ENCODE measurements at places on chromosomes 1 and 21.

- DNase-seq, result no peak
Observed at GRCh38 chr1:119569095-119569494, 62.1 kb downstream of the HSD3B1 start.

DNA sequence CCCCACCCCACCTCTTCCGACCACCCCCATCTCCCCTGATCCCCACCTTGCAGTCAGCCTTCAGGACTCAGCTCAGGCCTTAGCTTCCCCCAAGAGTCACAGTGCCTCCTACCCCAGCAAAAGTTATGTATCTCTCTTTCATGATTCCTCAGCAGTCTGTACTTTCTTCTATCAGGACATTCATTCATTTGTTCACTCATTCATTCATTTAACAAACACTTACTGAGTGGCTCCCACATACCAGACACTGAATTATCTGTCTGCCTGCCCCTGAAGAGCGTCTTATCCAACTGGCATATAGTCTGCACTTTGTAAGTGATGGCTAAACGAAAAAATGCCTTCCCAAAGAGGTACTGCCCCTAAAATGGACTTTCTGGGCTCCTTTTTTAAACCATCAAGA is 114.4 kb upstream of the SLC35F3 start:
- no peak for DNase-seq

- DNase-seq, result no peak
Observed at GRCh38 chr1:242554577-242554976, 30.1 kb upstream of the PLD5 start.

DNA sequence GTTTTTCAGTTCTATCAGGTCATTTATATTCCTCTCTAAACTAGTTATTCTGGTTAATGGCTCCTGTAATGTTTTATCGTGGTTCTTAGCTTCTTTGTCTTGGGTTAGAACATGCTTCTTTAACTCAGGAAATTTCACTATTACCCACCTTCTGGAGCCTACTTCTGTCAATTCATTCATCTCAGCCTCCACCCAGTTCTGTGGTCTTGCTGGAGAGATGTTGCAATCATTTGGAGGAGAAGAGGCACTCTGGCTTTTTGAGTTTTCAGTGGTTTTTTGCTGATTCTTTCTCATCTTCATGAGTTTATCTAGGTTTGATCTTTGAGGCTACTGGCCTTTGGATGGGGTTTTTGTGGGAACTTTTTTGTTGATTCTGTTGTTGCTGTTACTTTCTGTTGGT is 213.0 kb downstream of the BRINP2 start:
- DNase-seq, result no peak

DNA sequence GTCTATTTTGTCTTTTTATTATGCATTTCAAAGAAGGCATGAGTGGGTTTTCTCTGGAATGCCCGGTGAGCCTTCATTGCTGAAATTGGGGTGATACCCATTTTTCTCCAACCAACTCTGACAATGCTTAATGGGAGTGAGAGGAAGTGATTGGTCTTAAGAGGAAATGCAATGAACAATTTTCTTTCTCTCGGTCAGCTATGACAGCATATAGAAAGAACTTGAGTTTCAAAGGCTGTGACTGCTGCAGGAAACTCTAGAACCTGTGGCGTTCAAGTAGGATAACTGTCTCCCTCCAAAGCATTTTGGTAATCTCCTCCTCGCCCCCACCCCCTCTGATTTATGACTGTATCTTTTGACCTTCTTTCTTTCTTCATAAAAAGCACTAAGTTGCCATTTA is 155.9 kb downstream of the LYPLAL1 start:
- DNase-seq, result no peak

GRCh38 chr1:43994794-43995790 is 3.7 kb downstream of the CCDC24 start:
- DNase-seq, result no peak

- DNase-seq, result no peak
Observed at GRCh38 chr1:221264848-221265247, 385.6 kb downstream of the HLX start.

GRCh38 chr1:88610687-88611086 is 73.4 kb upstream of the PKN2 start:
- DNase-seq, result no peak

- no peak for DNase-seq
Observed at GRCh38 chr1:97042551-97042950, 321.0 kb downstream of the PTBP2 start.

DNA sequence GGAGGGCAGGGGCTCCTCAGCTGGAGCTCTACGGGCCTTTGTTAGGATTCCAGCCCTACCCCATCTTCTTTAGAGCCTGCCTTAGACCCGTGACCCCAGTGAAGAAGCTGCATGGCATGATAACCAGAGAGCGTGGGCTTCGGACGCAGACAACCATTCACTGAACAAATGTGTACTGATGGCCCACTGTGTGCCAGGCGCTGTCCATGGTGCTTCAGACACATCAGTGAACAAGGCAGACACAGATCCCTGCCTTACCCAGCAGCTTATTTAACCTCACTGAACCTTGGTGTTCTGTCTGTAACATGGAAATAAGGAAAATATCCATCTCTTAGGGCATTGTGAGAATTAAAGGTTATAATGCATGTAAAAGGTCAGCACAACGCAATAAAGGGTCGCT is 9.5 kb downstream of the CHIT1 start:
- DNase-seq, result no peak

GRCh38 chr1:153535242-153536011 is at the start of gene S100A6:
TSS of gene S100A6 (minus strand) at chr1:153535991. CDS start at chr1:153535339, 652 bp downstream.
- DNase-seq, result no peak

GRCh38 chr1:81477710-81478109 is 323.0 kb upstream of the ADGRL2 start:
- no peak for DNase-seq

DNA sequence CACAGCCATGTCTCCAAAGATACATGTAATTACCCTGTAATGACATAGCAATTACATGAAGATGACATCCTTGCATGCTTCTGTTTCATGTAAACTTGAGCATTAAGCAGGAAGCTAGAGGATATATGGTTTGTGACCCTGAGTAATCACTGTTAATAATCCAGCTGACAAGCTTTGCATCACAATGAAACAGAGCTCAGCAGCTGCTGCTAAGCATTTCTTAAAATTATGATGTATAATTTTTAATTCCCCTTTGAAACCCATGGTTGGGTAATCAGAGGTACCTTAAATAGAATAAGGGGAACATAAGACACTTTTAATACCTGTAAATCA is 293.5 kb downstream of the NTNG1 start:
- DNase-seq, result no peak

GRCh38 chr1:53738205-53739108 is 507 bp downstream of the GLIS1 start:
- no peak for DNase-seq

GRCh38 chr21:42925114-42925926 is at the start of gene ERVH48-1:
TSS of gene ERVH48-1 (minus strand) at chr21:42925630. CDS start at chr21:42919006, 6,624 bp downstream.
- DNase-seq, result no peak

DNA sequence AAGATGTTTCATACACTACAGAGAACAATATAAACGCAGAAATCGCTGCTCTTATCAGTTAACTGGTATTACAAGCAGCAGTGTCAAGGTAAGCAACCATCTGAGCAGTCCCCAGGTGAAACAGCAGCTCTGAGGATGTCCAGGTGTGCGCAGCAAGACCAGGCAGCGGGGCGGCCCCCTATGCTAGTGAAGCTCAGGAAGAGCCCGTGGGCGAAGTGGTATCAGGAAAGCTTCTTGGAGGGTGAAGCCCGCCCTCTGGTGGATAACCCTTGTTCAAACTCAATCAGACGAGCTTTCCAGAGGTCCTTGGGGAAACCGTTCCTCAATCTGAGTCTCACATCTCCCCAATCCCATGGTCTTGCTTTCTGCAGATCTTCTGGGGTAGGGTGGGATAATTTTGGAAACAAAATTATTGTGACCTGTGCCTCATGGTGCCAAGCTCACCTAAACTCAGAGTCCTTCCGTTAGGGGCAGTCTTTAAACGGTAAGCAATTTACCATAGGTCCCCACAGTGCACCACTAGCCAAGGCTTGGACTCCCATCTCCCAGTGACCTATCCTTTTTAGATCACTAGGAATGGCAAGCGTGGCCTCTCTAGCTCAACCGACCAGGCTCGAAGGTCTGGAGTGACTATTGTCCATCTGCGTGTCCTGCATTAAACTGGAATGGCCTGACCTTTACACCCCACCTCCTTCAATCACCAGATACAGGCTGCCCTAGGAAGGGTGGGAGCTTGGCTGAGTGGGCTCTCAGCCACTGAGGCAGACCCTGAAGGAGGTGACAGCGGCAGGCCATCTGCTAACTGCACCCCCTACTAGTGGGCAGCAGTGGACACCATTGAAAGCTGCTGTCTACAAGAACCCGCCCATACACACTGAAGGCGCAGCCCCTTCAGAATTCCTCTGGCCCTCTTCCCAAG is 13.6 kb upstream of the FAM110D start:
- no peak for DNase-seq

DNA sequence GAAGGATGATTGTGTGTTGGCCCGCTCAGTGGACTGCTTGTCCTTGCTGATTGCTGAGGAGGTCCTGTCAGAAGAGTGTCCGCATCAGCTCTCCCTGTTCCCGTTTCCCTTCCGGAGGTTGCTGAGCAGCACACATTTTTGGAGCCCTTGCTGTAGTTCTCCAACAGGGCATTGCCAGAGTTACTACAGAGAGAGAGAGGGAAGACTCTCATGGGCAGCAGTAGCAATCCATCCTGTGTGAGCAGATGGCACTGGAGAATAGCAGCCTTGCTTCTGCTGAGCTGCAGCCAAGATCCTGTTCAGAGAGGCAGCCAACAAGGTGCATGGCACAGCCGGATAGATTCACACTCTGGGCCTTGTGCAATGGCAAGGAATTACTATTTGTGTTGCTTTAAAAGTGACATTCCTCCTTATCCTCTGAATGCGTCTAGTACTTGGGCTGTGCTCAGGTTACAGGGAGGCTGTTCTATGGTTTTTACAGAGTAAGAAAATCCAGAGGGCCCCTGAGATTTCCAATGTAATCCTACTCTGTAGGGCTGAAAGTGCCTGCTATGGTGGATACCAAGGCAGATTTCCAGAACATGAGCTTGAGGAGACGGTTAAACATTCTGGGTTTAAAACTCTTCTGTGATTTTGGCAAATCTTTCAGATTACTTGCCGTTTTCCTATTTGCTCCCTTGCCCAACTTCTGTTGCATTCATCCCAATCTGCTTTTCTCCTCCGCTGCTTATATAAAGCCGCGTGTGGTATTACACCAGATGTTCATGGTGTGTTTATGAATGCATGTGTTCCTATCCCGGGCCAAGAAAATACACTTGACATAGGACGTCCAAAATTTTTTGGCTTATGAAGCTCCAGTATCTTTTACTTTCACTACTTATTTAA is 27.4 kb downstream of the AK4 start:
- DNase-seq, result no peak

DNA sequence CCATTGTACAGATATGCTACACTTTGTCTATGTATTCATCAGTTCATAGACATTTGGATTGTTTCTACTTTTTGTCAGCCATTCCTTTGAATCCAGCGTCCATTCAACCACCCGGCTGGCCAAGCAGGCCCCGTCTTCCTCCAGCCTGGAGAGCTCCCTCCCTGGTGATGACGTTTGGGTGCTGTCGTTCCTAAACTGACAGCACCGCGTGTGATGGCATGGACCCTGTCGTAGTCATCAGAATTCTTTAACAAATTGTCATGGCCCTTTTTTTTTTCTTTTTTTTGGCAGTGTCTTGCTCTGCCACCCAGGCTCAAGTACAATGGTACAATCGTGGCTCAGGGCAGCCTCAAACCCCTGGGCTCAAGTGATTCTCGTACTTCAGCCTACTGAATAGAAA is 138.6 kb upstream of the ERRFI1 start:
- no peak for DNase-seq

GRCh38 chr1:15735304-15736037 is 587 bp upstream of the SLC25A34 start:
- peak; percentile 47 for DNase-seq

DNA sequence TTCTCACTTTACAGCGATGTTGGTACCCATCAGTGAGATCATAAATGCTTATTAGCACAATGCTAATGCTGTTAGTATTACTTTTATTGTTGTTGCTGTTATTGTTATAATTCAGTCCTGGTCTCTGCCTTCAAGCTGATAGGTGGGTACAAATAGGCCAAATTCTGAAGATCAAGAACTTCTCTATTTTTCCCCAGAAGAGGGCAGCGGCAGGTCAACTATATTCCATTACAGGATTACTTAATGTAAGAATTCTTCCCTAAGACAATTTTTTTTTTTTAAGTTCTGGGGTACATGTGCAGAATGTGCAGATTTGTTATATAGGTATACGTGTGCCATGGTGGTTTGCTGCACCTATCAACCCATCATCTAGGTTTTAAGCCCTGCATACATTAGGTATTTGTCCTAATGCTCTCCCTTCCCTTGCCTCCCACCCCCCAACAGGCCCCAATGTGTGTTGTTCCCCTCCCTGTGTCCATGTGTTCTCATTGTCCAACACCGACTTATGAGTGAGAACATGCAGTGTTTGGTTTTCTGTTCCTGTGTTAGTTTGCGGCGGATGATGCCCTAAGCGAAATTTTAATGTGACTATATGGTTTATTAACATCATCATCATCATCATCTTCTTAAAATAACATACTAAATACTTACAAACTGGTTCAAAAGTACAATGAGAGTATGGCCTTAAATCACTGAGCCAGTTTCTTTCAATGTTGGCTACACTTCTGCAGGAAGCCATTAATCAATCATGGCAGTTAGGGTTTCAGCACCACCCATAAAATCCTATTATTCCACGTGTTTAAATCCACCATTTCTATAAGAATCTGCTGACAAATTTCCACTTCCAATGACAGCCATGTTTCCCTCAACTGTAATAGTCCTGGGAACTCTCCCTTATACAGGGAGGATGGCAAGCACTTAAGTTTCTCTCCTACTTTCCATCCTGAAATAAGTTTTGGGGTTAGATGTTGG is 19.2 kb downstream of the SLC19A2 start:
- no peak for DNase-seq

DNA sequence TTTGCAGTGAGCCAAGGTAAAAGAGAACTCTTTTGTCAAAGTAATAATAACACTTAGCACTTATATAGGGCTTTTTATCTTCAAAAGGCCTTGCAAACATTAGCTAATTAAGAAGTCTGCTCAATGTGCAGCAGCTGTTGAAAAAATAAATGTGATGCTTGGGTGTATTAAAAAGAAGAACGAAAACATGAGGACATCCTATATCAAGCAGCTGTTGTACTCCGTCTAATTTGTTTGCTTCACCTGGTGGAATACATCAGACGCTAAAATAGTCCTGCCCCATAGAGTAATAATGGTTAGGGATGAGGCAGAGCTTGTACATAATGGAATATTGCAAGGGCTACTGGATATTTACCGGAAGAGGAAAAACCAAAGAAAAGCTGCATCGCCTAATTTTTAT is 299.5 kb downstream of the ST6GALNAC3 start:
- no peak for DNase-seq

- no peak for DNase-seq
Observed at GRCh38 chr1:115240297-115240696, 97.8 kb downstream of the NGF start.
